NB4 (cell line): ENCODE measurements at places on chromosomes 2 and 18.
A peak's percentile ranks its signal among the peaks of the same experiment; 100 is the strongest.

GRCh38 chr2:12718015-12718671 is 1.4 kb downstream of the TRIB2 start:
- peak; percentile 15 for DNase-seq

DNA sequence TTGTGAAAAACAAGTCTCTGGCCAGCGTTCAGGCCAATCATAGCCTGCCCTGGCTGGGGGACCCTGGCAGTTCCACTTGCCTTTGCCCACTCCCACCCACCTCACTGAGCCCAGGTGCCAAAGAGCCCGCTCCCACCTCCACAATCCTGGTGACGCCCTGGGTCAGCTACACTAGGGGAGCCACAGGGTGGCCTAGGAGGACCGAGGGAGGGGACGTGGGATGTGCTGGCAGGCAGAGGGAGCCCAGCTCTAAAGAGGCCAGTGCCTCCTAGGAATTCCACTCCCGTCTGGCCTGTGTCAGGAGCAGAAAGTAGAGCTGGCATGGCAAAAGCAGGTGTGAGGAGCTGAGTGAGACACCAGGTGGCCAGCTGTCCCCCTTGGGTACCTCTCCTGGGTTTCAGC is 49.3 kb downstream of the TNS1 start:
- DNase-seq = no peak

DNA sequence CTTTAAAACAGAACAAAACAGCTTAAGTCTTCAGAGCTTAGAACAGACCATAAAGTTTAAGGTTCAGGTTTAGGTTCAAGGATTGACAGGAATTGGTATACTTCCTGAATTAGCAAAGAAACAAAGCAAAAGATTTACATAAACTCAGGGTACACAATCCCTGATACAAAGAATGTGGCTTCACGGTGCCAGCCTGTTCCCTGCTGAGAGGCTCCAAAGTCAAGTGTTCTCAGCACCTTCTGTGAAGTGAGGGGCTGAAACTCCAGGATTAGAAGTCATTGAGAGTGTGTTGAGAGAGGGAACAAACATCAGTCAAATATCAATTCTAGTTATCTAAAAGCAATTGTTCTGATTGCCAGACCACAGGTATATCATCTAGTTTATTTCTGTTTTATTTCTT is 35.7 kb downstream of the DYNAP start:
- no peak for DNase-seq

GRCh38 chr18:78902795-78903435 is 76.7 kb upstream of the SALL3 start:
- DNase-seq = no peak

DNA sequence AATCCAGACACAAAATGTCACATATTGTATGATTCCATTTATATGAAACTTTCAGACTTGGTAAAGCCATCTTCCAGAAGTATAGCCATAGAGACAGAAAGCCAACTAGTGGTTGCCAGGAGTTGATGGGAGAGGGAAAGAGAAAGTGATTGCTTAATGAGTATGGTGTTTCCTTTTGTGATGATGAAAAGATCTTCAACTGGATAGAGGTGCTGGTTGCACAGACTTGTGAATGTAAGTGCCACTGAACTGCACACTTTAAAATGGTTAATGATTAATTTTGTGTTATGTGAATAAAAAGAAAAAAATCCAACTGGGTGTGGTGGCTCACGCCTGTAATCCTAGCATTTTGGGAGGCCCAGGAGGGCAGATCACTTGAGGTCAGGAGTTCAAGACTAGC is 135.3 kb upstream of the SLC1A4 start:
- peak; percentile 64 for DNase-seq

- DNase-seq = no peak
These were observed 273.9 kb upstream of the SESTD1 start for GRCh38 chr2:179538406-179539123.

GRCh38 chr2:162390801-162391200 is 46.9 kb downstream of the GCA start:
- no peak for DNase-seq
